GM03348 (cell line): ENCODE measurements at places on chromosomes 3 and 15.

- DNase-seq, result no peak
Measured at GRCh38 chr3:39013921-39014509, 37.7 kb downstream of the SCN11A start.

DNA sequence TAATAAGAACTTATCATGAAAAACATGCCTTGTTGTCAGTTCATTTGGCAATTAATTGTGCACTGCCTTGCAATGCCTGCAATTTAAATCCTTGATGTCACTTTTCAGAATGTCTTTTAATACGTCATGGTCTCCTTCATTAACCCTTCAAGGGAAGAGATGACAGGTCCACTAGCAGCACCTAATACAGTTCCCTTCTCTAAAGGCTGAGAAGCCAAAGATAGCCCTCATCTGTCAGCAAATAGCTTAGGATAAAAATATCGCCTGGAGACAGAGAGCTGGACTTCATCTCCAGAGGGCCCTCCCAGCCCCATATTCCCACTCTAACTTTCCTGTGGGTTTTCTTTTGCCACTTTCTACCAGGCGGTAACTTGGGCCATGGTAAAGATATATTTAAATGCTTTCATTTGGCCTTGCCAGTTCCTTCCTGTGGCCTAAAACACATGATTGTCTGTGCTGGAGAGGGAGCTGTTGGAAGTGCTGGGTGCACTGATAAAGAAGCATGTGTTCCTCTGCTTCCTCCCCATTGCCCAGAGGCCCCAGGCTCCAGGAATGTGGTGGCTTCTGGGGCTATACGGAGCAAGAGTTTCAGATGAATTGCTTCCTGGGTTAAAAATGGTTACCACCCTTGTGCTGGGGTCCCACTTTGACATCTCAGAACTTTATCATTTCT, 76.3 kb upstream of the UMPS start:
- no peak for DNase-seq

DNA sequence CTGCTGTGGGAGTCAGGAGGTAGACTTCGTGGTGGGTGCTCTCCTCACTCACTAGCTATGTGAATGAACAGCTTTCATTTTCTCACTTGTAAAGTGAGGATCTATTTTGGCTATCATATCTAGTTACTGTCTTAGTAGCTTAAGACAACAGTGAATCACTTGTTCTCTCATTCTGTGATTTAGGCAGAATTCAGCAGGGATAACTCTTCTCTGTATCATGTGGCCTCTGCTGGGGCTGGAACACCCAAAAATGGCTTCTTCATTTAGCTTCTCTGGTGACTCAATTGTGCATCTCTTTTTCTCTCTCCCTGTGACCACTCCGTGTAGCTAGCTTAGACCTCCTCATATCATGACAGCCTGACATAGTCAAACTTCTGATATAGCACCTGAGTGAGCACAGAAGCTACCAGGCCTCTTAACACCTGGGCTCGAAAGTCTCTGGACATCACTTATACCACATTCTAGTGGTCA, 68.4 kb downstream of the BFSP2 start:
- no peak for DNase-seq

- peak; percentile 62 for DNase-seq
Measured at GRCh38 chr15:58307313-58307961, 124.4 kb upstream of the LIPC start.

GRCh38 chr15:66025015-66025452, 155.7 kb downstream of the RAB11A start:
- no peak for DNase-seq

DNA sequence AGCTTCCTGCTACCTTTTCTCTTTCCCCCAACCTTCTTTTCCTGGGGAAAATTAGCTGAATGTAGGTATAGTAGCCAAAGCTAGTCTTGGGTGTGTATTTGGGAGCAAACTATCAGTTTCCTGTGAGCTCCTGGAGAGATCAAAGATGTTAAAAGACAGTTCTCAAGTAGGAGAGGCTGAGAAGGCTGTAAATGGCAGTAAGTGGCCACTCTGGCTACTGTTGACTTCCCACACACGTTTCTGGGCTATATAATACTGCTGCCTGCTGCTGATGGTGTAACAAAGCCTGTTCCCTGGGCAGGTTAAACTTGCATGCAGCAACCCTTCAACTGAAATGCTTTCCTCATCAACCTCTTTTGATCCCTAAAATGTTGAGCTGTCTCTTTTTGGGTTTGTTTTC, 27.6 kb downstream of the ARID3B start:
- no peak for DNase-seq

- peak; percentile 88 for DNase-seq
Measured at GRCh38 chr15:66573719-66574595, 8.2 kb upstream of the LCTL start.

DNA sequence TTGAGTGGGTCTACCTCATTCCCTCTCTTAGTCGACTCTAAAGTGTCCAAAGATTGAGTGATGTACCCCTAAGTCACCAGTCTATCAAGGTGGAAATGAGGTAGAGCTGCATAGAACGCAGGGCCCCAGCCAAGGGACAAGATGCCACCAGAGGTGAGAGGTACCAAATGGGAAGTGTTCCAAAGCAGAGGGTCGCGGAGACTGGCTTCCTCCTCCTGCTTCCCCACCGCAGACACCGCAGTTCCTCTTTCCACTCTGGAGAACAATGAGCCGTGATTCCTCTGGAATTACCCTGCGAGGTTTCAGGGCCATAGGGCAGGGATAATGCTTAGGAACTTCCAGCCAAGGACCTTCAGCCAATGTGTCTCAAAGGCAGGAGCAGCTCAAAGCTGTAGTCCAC, 55.8 kb downstream of the DAPK2 start:
- no peak for DNase-seq

DNA sequence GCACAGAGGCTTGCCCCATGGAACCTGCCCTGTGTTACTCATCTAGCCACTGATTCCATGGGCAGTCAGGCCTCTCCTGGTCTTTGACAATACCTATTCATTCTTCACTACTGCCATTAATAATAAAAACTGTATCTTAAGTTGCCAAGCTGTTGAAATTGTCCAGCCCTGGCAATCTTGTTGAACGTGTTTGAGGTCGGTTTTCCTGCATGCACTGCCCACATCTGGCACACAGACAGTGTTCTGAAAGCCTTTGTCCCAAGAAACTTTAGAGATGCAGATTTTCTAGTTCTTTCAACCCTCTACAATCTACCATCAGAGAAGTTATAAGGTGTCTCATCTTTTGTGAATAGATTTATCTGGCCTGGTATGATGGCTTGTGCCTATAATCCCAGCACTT, 567.2 kb upstream of the NECTIN3 start:
- DNase-seq, result no peak

DNA sequence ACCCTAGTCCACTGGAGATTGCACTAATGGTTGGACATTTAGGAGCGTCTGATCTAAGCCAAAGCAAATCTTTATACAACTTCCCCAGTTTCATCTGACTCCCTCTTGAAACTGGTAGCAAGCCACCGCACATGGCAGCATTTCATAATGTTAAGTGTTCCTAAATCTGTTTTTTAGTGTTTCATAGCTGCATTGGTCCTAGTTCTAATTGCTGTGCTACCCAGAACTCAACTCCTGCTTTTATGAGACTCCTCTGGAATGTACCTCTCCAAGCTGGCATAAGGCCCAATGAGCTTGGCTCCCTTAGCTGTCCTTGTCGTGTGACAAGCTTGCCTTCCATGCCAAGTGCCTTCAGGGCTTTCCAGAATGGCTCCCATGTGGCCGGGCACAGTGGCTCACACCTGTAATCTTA, 65.3 kb upstream of the FLNB start:
- no peak for DNase-seq

- DNase-seq, result no peak
Measured at GRCh38 chr15:43299411-43299810, 31.0 kb downstream of the LCMT2 start.

DNA sequence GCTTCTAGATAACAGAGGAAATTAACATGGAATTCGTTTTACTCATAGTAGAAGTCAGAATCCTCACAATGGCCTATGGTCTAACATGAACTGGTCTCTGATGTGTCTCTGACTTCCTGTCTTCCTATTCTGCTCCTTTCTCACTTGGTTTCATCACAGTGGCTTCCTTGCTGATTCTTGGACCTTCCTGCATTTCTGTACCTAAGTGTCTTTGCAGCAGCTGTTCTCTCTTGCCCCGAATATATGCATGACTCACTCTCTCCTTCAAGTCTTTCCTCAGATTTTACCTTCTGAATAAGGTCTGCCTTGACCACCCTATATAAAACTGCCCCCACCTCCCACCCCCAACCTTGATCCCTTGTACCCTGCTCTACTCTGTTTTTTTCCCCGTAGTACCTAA, 14.1 kb downstream of the ARL13B start:
- DNase-seq, result no peak

GRCh38 chr3:155876037-155876436, 5.6 kb downstream of the GMPS start:
- DNase-seq, result no peak

GRCh38 chr3:126212250-126212619, 31.8 kb upstream of the ALDH1L1 start:
- no peak for DNase-seq

GRCh38 chr3:13776253-13777050, 103.4 kb downstream of the WNT7A start:
- no peak for DNase-seq

- DNase-seq, result no peak
Measured at GRCh38 chr15:52710708-52711389, 31.7 kb upstream of the ATOSA start.

DNA sequence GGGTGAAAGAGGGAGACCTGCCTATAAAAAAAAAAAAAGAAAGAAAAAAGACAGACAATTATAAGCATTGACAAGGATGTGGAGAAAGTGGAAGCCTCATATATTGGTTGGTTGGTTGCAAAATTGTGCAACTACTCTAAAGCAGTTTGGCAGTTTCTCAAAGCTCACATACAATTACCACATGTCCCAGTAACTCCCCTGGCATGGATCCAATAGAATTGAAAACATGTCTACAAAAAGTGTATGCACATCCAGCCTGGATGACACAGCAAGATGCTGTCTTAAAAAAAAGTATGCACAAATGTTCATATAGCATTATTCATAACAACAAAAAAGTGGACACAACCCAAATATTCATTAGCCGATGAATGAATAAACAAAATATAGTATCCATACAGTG, 19.5 kb downstream of the SETMAR start:
- peak; percentile 38 for DNase-seq

- no peak for DNase-seq
Measured at GRCh38 chr3:169477790-169478189, 185.7 kb downstream of the MECOM start.

DNA sequence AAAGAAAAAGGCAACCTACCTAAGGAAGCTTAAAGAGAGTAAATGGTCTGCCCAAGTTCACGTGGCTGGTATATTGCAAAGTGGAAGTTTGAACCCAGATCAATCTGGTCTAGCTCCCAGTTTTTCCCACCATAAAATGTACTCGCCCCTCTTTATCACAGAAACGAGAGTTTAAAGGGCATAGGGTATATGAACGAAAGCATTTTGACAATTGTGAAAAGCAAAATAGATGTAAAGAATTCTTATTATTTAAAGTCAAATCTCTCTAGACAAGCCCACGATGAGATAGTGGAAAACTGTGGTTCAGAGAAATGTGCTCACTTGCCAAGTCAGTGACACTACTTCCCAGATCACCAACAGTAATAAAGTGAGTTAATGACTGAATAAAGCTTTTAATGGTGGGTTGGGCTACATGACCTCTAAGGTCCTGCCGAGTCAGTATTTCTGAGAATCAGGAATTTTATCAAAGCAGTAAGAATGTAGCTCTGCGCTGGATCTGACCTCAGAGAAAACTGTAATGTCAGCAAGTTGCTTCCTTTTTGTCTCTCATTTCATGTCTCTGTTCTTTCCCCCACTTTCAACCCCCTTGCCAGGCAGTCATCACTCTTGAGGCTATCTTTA, 23.3 kb upstream of the NEO1 start:
- no peak for DNase-seq

- no peak for DNase-seq
Measured at GRCh38 chr3:37819591-37819990, 42.1 kb upstream of the CTDSPL start.

DNA sequence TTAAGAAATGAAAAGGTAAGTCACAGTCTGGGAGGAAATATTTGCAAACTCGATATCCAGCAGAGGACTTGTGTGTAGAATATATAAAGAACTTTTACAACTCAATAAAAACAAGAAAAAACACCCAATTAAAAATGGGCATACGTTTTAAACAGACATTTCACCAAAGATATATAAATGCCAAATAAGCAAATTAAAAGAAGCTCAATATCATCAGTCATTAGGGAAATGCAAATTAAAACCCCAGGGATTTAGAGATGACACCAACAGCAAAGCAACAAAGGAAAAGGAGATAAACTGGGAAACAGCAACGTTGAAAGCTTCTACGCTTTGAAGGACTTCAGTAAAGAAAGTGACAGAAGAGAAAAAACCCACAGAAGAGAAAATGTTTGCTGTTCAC, 132.3 kb downstream of the NUP210 start:
- DNase-seq, result no peak

DNA sequence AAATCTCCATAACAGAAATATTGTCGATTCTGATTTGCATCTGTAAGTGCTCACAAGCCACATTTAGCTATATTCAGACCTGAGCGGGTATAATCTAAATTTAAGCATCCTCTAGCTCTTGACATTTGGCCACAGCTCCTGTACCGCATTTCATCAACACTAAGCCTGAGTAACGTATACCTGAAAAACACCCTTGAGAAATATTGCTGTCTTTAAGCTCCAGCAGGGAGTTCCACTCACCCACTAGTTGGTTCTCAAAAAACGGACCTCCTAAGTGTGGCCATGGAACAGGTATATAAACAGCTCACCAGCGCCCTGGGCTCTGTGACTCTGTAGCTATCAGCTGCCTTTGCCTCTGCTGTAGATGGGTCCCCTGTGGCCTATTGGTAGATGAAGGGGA, 80.7 kb downstream of the ABI3BP start:
- DNase-seq, result no peak

- no peak for DNase-seq
Measured at GRCh38 chr3:32487781-32488473, 14.7 kb downstream of the CMTM6 start.

DNA sequence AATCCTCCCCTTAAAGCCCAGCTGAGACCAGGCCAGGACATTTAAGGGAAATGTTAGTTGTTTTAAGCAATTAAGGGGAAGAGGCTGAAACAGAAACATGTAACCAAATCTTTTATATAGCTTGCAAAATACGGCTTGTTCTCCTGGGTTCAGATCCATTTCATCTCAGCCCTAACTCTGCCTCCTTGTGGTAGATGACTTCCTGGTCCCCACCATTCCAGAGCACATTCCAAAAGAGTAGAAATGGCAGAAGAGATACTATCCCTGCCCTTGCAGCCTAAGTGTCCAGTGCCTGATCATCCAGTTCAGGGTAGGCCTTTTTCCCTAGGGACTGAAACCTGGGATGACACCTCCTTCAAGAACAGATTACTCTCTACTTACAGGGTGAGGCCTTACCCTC, 266.2 kb upstream of the VEPH1 start:
- no peak for DNase-seq

GRCh38 chr3:45079715-45080114, 53.6 kb downstream of the CLEC3B start:
- DNase-seq, result no peak

DNA sequence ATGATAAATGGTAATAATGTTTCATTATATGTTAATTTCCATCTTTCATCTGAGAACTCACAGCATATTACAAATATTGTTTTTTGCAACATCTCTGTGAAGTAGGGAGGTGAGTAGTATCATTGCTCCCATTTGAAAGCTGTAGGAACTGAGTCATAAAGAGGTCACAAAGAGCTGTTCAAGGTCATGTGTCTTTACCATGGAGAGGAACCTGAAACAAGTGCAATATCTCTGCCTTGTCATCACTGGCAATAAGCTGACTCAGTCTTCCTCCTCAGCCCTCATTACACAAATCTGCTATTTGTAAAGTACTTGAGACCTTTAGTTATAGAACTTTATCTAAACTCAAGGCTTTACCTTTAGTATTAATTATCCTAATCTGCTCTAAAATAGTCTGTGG, 4.4 kb upstream of the ATP13A4 start:
- DNase-seq, result no peak

- DNase-seq, result peak; percentile 55
Measured at GRCh38 chr3:29144807-29145206, 136.1 kb upstream of the RBMS3 start.
